ENCODE measurements at places on chromosomes 2 and 18.

DNA sequence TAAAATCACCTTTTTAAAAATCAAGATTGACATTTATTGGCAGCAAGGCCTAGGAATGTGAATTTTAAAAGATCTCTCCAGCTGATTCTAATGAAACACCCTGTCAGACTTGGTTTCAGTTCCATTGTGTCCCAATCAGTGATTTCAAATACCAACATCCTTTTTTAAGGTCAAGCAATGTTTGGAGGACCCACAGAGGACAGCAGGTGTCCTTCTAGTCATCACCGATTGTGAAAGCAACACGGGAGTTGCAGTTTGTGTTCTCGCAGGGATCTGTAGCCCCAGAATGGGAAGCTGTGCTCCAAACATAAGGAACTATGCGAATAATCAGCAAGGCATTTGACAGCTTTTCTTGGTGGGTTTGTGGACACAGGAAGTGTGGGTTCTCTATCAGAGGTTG, 4.5 kb upstream of the KIDINS220 start:
- DNase-seq = no peak

GRCh38 chr18:79635427-79635726, 44.2 kb upstream of the CTDP1 start:
- no peak for DNase-seq

- DNase-seq = no peak
These were observed 331.8 kb downstream of the ALK start for GRCh38 chr2:29589440-29590103.

GRCh38 chr2:159515441-159515840, 100.9 kb downstream of the BAZ2B start:
- no peak for DNase-seq

DNA sequence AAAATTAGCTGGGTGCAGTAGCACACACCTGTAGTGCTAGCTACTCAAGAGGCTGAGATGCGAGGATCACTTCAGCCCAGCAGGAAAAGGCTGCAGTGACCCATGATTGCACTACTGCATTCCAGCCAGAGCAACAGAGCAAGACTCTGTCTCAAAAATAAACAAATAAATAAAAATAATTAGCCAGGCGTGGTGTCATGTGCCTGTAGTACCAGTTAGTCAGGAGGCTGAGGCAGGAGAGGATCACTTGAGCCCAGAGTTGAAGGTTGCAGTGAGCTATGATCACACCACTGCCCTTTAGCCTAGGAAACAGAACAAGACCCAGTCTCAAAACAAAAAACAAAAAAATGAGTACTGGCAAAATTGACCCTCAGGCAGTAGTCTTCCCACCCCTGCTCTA, 61.9 kb upstream of the PPP1CB start:
- no peak for DNase-seq

DNA sequence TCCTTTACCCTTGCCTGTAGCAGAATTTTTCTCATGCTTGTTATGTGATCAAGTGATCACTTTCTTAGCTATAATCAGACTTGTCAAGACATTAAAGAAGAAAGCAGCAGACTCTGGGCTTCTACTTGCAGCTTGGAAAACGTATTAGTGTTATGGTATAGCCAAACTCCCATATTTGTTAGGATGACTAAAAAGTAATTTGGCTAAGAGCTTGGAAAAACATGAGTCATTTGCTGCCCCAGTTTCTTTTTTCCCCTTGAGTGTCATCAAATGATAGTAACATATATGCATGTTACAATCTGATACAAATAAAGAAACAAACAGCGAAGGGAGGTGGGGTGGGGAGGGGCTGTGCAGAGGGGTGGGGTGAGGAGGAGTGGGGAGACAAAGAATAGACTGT, 155.5 kb downstream of the IKZF2 start:
- no peak for DNase-seq

DNA sequence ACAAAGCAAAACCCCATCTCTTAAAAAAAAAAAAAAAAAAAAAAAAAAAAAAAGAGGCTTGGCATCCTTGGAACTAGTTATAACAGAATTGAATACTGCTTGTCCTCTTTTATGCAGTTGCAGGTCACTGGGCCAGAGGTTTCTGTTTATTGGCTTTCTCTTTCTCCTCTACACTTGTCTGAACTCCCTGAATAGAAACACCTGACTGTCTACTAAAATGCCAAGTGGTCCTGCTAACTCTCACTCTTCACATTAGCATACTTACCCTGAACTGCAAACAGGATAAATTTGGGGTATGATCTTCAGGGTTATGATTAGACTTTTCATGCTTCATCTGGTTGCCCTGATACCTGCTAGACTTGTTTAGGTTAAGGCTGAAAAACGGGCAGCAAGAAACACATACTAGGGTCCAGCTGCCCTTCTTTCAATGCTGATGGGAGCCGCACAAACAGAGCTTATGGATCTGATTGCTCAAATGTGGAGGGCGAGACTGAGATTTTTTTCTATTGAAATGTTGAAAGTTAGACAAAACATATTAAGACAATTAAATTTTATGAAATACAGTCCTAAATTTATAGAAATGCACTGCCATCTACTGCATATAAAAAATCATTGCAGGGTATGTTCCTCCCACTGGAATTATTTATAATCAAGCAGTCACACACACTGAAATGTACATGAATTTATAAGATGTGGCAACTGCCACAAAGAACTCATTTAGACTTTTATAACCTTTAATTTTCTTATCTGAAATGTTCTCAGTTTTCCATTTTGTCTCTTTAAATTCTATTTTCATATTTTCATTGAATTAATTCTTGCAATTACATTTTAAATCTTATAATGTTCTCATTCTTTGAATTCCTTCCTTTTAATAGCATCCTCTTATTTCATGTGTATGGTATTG, 40.8 kb downstream of the GTF3C3 start:
- no peak for DNase-seq

GRCh38 chr2:109450574-109451273, 163.0 kb downstream of the SEPTIN10 start:
- DNase-seq = no peak

DNA sequence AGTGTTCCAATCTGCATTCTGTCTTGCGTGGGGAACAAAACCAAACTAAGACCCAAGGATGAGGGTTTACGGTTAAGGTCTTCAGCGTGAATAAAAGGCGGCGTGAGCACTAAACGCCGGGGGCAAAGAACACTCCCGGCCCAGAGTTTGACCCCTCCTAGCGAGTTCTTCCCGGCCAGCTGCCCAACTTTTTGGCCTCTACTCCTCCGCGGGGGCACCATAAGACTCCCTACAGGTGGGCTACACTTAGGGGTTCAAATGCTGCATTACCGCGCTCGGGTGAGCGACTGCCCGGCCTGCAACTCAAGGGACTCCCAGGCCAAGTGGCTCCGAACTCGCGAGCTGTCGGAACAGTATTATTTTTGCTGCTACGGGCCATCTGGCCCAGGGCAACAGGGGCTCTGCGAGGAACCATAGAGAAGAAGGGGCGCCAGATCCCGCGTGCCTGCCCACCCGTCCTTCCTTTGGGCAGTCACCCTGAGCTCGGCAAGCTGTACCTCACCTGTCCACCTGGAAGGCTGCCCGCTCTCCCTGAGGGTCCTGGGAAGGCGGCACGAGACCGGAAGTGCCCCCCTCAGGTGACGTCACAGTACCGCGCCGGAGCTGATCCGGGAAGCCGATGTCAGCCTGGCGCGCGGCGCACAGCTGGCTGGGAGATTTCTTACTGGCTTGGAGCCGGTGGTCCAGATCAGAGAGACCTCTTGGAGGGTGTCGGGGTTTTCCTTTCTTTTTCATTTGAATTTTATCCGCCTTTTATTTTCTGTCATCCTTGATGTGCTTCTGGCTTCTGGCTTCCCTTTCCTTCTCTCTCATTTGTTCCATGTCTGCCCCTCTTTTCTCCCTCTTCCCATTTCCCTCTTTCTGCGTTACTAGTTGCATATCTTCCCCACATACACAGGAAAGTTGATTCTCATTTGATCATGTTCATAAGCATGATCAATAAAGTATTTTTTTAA, at the start of gene LDAH:
TSS of gene LDAH (minus strand) at position 567 of the 956 bp plus-strand sequence. CDS start 21,638 bp downstream, outside the sequence.
- DNase-seq = peak; percentile 81

DNA sequence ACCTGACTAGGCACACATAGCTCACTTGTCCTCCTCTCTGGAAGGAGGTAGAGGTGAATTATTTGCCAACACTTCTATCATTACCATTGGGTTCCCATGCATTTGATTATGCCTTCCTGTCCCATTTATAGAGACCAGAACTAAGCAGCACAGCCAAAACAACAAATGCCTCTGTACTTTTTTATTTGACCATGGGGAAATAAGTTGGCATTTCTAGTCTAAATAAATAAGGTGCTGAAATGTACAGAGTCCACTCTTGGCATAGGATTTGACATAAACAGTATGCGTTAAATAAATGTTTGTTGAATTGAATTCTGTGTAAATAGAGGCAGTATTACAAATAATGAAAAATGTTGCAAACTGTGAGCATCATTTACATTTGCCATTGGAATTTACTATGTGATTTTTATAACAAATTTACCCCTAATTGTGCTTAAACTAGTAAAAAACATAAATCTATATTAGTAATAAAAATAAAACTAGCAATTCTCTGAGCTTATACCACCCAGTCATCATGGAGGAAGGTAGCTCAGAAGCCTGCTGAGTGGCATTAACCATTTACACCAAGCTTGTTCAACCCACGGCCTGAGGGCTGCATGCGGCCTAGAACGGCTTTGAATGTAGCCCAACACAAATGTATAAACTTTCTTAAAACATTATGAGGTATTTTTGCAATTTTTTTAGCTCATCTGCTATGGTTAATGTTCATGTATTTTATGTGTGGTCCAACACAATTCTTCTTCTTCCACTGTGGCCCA, 367.8 kb downstream of the FIGN start:
- DNase-seq = no peak

DNA sequence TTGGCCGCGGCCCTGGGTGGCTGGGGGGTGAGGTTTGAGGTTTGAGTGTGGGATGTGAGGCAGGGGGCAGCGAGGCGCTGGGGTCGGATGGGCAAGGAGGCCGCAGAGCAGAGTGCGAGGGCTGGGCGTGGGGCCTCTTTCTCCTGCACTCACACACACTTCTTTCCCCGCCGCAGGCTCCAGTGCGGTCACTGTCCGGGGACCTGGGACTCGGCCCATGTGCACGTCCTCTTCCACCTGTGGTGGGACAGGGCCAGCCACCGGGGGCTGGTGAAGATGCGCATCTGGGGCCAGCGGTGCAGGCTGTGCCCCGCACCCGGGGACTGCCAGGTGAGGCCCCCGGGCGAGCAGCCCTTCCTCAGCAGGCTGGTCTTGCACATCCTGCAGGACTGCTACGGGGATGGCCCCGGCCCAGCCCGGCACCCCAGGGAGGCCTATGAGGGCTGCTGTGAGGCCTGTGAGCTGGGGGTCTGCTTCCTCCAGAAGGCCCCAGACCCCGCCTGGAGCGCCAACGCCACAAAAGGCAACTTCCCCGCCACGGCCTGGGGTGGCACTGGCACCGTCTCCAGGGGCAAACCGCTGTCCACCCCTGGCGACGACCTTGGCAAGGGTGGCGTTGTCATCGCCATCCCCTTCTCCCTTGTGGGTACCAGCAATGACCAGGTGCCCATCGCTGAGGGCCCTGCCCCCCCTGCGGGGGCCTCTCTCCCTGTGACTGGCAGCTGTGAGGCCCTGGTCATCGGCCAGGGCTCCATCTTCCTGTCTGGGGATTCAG, 2.2 kb downstream of the RTP5 start:
- no peak for DNase-seq

DNA sequence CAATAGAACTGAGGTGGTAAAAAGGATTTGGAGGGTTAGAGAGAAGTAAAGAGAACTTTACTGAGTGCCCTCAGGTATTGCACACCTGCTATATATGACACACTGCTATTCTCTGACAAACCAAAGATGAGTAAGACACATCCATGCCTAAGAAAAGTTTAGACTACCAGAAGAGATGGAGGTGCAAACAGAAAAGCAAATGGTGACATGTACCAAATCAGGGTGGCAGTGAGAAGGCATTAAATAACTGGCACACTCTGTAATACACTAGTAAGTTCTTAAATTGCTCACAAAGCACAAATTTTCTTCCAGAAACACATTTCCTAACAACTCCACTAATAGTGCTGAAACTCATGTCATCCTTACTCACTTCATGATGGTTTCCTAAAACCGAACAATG, 88.6 kb downstream of the KCTD18 start:
- no peak for DNase-seq

DNA sequence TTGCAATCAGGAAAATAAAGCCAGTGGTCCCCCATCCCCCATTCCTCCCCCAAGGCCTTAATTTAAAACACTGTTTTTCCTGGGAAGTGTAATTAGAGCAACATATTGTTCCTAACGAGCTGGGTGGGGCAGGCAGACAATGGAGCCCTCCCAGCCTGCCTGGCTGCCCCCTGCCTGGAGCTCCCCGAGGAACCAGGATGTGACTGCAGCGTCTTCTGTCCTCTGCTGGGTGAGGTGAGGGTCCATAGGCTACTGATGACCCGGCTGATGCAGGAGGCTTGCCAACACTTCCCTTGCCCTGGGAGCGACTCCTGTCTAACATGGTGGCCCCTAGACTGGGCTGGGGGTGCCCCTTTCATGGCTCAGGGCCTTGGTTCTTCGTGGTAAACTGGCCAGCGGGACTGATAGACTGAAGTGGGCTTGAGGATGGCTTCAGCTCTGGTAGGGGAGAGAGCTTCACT, 152.4 kb downstream of the DYSF start:
- peak; percentile 8 for DNase-seq

DNA sequence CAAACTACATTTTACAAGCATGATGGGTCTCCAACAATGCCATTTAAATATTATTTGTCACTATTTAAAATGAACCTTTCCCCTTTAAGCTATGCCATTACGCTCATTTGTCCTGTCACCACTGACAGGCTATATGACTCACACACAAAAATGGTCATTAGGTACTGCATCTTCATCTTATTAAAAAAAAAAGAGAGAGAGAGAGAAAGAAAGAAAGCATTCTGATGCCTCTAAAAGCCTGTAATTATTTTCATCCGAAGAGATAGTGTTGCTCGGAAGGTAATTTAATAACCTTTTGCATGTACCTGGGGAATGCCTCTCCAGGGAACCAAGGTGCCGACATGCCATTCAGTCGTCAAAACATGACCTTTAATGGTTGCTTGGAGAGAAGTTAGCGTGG, 226.7 kb downstream of the ARHGAP15 start:
- no peak for DNase-seq

GRCh38 chr18:9421901-9422327, 53.4 kb upstream of the RALBP1 start:
- DNase-seq = no peak

GRCh38 chr2:47040651-47041050, 114.5 kb downstream of the STPG4 start:
- no peak for DNase-seq

- no peak for DNase-seq
These were observed 85.5 kb downstream of the COLEC12 start for GRCh38 chr18:415047-415446.

DNA sequence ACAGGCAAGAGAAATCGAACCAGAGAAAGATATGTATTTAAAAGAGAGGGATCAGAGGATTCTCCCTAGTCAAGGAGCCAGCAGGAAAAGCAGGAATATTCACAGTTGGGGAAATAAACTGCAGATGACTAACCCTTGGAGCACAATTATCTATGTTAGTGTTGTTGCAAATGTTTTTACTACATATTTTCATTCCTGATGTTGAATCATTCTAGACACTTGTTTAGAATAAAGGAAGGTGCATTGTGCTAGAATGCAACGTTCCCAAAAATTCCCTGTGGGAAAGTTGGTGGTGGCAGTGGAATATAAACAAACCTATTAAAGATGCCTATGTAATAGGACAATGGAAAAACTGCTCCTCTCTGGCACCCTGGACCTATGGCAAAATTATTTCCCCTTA, 63.3 kb downstream of the DTNA start:
- DNase-seq = no peak

GRCh38 chr2:126656431-126657147, 631 bp downstream of the GYPC start:
- peak; percentile 52 for DNase-seq

Measured in activated CD4-positive, CD25-positive, alpha-beta regulatory T cell treated with anti-CD3 and anti-CD28 coated beads, Interleukin-2, amount 50 U/mL, for 72 hours (primary cell).